ENCODE measurements at places on chromosomes 2 and 18.

DNA sequence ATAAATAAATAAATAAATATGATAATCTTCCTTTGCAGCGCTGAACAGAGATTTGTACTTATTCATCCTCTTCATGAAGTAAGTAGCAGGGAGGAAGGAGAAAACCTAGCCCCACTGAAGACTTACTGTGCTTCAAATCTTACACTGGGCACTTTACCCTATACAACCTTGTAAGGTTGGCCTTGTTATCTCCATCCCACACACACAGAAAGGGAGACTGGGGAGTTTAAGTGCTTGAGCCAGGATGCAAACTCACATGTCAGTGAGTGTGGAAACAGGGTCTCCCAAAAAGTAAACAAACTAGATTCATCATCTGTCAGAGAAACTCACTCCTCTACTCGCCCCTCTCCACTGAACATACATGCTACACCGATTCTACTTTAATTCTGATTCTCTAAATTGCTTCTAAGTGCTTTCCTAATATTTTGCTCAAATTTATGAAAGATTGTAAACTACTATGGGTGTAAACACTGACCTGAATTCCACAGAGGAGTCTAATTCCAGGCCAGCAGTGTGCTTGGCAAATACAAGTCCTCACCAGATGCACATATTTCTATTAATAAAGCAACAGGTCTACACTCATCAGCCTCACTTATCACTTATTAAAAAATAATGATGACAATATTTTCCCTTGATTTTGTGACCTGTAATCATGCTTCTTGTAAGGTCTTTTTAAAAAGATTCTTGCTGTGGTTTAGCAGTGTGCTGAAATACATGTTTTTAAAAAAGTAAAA, 155.5 kb downstream of the TCF4 start:
- no peak for DNase-seq

DNA sequence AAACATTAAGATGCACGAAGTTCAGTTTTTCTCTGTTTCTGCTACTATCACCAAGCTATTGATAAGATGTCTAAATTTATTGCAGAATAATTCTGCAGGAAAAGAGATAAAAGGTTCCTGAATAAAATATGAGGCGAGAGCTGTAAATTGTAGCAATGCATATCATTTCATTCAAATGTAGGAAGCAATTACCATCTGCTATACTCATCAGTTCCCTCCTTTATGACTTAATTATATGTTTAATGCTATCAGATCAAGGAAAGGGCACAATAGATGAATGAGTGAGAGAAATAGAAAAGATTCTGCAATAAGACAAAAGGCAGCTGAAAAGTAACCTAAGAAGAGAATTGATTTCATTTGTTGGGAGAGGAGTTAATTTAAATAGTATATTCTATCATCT, 108.2 kb upstream of the GALNT5 start:
- no peak for DNase-seq

- no peak for DNase-seq
Observed at GRCh38 chr2:238438856-238439849, 12.4 kb downstream of the ASB1 start.

- no peak for DNase-seq
Observed at GRCh38 chr2:188973641-188974040, 532 bp upstream of the COL3A1 start.

DNA sequence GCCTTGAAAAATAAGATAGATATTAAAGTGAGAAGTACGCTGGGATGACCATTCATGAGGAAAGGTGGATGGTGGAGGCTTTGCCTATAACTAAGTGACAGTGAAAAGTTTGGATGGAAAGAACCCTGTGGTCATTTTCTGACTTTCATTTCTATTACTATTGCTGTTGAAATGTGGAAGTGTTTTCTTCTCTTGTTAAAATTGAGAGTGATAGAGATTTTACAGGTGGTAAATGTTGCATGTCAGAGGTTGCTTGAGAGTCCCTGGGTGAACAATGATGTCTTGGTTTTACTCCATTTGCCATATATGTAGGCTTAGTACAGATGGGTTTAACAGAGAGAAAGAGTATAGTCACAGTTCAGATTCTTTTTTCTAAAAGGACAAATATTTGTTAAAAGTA, 18.4 kb downstream of the NCOA1 start:
- no peak for DNase-seq

GRCh38 chr18:58937071-58937886, 72.6 kb downstream of the ZNF532 start:
- no peak for DNase-seq

DNA sequence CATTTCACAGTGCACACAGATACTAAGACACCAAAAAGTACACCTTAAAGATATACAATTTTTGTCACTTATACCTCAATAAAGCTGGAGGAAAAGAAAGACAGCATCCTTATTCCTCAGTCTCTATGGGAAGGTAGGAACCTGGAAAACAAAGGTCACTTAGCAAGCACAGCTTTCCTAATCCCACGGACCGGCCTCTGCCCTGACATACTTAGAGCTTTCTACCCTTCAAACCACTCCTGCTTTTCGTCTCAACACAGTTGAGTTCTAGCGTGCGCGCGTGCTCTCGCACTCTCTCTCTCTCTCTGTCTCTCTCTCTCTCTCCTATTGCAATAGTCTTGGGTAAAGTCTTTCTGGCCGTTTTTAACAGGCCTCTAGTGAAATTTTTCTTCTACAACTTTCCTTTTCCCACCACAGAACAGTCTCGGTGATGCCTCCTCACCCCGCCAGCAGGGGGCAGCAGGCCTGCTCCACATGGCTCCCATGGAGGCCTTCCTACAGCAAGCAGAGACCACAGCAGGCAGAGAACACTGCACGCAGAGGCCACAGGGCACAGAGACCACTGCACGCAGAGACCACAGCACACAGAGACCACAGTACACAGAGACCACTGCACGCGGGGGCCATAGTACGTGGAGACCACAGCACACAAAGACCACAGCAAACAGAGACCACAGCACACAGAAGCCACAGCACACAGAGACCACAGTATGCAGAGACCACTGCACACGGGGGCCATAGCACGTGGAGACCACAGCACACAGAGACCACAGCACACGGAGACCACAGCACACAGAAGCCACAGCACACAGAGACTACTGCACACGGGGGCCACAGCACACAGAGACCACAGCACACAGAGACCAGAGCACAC, 106.9 kb downstream of the FBXO15 start:
- no peak for DNase-seq

DNA sequence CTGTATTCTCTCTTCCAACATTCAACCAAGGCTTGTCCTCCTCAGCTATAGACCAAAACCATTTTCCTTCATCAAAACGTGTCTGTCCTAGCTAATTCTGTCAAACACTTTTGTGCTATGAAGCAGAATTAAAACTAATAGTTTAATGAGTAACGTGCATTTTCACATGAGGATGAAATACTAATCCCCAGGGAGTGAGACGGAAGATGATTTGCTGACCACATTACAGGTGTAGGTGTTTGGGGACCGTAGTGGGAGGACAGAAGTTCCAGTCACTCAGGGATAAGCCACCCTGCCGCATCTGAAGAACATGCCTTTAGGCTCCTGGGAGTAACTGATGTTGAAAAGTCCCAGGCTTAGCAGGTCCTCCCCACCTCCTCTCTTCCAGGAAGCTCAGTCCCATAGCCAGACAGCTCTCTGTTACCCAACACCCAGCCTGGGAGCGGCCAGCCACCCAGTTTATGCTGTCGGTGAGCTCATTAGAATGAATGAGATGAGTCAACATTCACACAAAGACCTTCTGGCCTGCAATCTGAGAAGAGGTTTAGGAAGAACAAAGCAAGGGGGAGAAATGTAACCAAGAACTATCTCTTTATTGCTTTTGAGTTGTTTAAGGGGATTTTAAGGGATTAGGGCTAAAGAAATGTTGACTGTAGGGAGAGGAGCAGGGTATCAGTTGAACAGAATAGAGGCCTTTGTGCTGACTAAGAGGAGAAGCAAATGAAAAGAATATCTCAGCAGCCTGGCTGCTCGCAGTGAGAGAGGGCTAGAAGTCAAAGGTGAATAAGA, 122.5 kb downstream of the FOXI3 start:
- DNase-seq = peak; percentile 46

GRCh38 chr2:219247678-219248642, 2.7 kb downstream of the STK16 start:
- no peak for DNase-seq

- no peak for DNase-seq
Observed at GRCh38 chr2:39027421-39027820, 93.4 kb downstream of the SOS1 start.

DNA sequence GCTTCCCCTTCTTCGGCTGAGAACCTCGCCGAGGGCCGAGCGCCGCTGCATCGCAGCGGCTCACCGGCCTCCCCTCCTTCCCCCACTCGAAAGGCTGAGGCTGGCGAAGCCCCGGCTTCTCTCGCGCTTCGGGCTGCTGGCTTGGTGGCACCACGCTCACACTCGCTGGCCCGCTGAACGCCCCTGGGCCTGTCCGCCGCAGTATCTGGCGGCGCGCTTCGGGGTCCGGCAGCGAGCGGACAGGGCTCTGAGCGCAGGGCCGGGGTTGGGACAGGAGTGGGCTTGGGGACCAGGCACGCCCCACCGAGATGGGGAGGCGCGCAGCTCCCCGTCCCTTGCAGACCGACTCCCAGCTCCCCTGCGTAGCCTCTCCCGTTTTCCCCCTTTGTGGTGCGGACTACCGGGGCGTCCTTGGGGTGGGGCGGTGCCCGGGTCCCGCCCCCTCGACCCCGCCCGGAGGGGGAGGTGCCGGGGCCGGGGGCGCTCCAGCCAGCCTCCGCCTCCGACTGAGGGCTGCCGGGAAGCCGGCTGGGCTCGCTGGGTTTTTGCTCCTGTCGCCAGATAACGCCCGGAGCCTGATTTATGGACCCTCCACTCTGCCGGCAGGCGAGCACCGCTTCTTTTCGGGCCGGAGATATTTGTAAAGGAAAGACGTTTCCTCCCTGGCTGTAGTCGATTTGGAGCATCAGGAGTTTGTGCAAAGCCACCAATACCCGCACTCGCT, 3.8 kb downstream of the GBX2 start:
- no peak for DNase-seq

DNA sequence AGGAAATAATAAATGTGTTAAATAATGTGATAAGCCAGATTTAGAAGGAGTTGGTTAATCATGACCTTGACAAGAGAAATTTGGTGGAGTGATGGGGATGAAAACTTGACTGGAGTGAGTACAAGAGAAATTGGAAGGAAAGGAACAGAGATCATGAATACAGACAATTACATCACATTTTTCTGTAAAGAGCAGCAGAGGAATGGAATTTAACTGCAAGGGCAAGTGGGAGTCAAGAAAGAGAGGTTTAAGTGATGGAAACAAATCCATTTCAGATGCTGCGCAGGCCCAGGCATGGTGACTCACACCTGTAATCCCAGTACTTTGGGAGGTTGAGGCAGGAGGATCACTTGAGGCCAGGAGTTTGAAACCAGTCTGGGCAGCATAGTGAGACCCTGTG, 46.7 kb downstream of the ICA1L start:
- no peak for DNase-seq

DNA sequence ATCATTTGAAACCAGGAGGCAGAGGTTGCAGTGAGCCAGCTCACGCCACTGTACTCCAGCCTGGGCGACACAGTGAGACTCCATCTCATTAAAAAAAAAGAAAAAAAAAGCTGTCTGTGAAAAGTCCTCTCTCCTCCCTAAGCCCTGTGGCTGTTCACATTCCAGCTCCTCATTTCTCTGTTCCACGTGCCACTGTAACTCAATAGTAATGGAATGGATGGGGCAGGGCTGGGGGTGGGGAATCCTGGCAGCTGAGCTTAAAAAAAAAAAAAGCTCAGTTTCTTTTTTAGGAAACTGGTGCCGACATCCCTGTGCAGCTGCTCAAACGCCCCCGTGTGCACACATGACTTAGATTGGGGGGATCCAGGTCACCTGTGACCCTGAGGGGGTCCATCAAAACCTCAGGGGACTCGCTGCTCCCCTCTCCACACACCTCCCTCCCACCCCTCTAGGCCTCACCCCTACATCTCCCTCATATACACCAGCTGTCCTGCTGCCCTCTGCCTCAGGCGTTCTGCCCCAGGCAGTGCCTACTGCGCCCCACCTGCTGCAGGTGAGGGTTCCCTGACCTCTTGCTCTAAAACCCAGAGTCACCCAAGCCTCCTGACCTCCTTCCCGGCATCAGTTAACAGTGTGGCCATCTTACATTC, 255.4 kb downstream of the AGAP1 start:
- no peak for DNase-seq

GRCh38 chr2:48845684-48846083, 90.2 kb upstream of the LHCGR start:
- DNase-seq = no peak

DNA sequence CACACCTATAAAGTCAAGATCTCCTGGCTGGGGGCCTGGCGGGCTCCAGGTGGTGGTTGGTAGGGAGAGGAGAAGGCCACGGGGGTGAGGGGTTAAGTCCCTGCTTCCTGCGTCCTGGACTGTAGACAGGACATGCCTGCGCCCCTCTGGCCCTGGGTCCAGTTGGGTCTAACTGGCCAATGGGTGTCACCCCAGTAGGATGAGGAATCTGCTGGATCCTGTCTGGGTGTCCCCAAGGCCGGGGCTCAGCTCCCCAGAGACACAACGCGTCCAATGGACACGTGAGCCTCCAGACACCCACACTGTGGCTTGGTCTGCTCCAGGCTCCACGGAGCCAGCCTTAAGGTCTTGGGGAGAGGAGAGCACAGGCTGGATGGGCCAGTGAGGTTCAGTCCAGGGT, 19.6 kb downstream of the AQP12A start:
- DNase-seq = no peak

DNA sequence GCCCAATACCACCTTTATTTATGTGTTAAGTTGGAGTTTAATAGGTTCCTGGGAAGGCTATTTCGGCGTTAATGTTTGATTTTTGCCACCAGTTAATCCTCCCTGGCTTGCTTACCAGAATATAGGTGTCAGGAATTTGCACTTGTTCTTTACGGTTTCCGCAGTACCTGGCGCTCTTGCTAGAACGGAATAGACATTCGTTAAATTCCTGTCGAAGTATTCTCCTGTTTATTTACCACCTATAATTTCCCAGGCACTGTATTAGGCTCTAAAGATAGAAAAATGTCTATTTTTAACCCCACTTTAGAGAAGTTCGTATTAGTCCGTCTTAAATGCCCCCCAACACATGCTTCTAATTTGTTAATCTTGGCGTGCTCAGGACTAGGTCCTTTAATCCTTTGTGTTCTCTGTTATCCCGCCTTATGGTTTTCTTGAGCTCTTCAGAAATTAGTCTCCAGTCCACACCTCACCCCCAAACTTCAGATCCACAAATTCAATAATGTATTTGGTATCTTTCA, 575 bp downstream of the CCDC150 start:
- DNase-seq = peak; percentile 58

GRCh38 chr18:13165636-13166423, 52.7 kb upstream of the LDLRAD4 start:
- DNase-seq = no peak

All from NCI-H526 treated with DMSO at 0.1 percent for 48 hours (cell line).